ENCODE measurements at places on chromosomes 3 and 15.
A peak's percentile ranks its signal among the peaks of the same experiment; 100 is the strongest.

- no peak for DNase-seq
Observed at GRCh38 chr3:132597660-132598059, 590 bp downstream of the ACKR4 start.

DNA sequence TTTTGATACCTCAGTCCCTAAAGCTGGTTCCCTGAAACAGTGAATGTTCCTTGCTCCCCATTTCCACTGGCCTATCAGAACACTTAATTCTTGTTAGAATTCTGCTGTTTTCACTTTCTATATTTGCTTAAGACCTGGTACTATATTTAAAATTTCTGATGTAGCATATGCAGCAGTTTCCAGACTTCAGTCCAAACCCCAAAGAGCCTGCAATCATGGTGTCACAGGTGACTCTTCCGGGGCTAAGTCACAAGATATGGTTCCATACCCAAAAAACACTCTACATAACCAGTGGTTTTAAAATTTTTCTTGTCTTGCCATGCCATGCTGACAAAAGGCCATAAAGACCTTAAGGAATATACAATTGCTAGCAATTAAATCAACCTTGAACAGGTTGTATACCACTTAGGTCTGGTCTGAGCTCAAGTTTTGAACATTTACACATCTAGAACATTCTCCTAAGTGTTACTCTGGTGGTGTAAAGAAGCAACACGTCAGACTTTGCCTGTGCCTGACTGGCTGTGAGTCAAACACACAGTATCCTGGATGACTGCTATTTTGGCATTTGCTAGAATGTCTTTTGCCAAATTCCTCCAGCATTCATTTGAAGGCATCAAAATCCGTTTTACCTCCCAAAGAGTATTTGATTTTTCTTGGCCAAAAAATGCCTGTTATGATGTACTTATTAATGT lies 160.0 kb downstream of the FRMD5 start:
- no peak for DNase-seq

- no peak for DNase-seq
Observed at GRCh38 chr3:30169487-30169886, 436.9 kb upstream of the TGFBR2 start.

DNA sequence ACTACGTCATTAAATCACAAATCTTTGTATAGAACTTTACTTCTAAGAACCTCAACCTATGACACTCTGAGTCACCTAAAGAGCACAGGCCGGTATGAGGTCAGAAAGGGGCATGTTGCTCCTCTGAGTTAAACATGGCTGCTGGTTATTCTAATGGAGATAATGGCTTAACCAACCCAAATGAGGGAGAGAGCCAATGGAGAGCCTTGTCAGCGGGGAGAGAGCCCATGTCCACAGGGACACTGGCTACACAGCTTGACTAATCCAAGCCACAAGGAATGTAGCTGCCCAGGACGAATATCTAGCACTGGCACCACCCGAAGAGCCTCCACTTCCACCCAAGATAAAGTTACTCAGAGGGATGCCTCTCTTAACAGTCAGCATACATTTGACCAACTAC lies 77.0 kb upstream of the STAC start:
- no peak for DNase-seq

DNA sequence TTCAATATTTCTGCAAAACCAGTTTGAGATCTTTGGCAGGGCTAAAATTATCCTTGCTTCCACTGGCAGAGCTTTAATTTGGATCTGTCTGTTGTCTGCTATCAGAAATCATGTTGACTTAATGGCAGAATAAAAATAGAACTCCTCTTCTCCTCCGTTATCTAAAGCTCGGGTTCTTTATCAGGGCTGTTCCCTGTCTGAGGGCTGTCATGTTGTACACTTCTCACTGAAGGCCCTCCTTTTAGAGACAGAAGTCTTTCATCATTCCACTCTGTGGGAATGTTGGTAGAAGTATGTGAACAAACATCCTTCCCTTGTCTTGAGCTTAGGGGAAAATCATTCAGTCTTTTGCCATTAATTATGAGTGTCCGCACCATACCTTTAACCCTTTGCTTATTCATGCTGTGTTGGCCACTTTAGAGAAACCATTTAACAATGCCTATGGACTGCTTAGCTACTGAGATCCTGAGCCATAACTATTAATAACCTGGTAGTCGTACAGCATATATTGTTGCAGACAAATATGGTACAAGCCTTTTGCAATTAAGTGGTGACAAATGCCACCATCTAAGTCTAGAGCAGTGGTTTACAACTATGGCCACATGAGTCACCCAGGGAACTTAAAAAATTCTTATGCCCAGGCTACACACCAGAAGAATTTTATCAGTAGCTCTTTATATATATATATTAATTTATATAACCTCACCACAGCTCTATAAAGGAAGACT lies 226.0 kb upstream of the TPM1 start:
- DNase-seq = no peak

- DNase-seq = no peak
Observed at GRCh38 chr3:196218155-196218712, 1.9 kb downstream of the SLC51A start.

DNA sequence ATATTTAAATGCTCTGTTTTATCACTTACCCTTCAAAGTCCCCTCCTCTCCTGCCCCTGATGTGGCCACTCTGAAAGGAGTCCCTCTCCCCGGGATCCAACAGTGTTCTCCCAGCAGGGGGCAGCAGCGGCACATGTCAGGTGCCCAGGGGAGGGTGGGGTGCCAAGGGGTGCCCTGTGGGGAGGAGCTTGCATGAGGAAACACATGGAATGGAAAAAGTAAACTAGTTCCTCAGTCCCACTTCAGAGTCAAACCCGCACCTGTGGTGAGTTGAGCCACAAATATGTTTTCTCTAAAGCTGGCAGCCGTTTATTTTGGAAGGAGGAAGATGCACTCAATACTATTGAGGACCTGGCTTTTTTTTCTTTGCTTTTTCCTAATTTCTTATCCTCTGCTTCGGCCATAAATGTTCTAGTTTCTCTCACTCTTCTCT lies 30.1 kb upstream of the NRROS start:
- DNase-seq = peak; percentile 97

- DNase-seq = no peak
Observed at GRCh38 chr3:34067536-34068051, 269.2 kb downstream of the PDCD6IP start.

GRCh38 chr3:172750069-172750367 lies 508 bp upstream of the ECT2 start:
- DNase-seq = no peak

DNA sequence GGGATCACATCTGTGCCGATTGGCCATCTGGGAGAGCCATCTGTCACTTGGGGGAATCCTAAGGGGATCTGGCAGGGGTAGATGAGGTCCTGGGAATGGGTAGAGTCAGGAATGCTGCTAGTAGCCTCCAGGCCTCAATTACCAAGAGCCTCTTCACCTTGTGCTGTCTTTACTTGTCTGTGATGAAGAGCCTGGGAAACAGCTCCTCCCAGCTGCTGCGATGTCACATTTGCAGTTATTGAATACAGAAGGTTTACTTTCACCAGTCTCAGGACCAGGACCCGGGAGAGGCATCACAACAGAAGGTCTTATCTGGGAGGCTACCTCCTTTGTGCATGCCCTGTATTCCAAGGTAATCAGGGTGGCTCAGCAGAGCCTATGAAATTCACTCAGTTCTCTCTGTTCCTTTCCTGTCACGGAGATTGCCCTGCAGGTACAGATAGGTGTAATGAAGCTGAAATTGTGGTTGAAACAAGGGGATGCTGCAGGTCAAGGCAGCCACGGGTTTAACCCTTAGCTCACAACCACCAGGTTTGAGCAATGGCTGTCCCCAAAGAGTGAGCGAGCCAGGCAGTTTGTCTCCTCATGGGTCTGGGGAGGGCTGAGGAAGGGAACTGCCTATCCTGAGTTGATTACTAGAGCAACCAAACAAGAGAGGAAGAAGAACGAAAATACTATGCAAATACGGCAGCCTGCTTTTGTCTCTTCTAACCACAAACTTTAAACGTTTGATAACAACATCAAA lies 298.9 kb upstream of the RORA start:
- DNase-seq = no peak

GRCh38 chr3:71064956-71065763 lies 518.4 kb downstream of the FOXP1 start:
- DNase-seq = no peak

DNA sequence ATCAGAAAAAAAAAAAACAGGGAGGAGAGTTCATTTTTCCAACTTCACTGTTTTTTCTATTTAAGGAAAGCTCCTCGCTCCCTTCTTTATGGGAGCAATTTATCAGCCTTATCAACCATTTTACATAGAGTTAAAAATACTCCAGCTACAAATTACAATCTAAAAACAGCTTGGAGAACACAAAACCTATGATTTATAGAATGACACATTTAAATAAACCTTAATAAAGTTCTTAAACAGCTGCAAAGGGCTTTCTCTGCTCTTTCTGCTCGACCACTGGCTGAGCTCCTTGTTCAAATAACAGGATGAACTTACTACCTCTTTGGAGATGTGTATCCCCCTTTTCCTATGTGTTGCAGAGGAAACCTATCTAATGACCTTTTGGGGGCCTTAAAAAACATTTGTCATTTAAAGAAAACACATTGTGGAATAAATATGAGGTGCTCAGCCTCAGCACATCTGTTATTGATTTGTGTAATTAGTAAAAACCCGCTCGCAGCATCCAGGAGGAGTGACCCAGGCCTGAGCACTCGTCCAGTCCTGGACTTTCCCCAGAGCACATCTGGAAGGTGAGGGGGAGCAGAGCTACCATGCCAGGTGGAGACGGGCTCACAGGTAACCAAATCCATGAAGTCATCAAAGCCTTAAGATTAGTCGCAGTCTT lies 231.2 kb downstream of the ATP8B4 start:
- DNase-seq = no peak

GRCh38 chr15:83092309-83092976 lies 15.0 kb upstream of the TM6SF1 start:
- DNase-seq = no peak

DNA sequence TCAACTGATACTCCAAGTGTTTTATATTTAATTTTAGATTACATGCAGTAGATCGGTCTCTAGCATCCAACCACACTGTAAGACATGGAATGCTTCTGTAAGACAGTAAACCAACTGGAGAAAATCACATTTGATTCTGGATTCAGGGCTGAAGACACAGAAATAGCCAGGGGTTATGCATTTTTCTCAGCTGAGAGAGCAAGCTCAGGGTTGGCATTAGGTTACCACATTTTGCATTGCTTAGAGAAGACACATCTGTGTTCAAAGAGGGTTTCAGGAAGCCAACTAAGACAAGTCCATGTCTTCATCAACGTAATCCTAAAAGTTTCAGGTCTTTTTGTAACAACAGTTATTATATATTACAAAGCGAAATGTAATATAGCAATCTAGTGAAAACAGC lies 27.7 kb upstream of the UNC13C start:
- DNase-seq = no peak

GRCh38 chr3:42708611-42709151 lies 6.1 kb upstream of the HHATL start:
- DNase-seq = no peak

- no peak for DNase-seq
Observed at GRCh38 chr3:169147238-169148008, 516.1 kb downstream of the MECOM start.

GRCh38 chr15:65937476-65937875 lies 68.2 kb downstream of the RAB11A start:
- no peak for DNase-seq

GRCh38 chr3:7238565-7239295 lies 377.8 kb downstream of the GRM7 start:
- DNase-seq = no peak

DNA sequence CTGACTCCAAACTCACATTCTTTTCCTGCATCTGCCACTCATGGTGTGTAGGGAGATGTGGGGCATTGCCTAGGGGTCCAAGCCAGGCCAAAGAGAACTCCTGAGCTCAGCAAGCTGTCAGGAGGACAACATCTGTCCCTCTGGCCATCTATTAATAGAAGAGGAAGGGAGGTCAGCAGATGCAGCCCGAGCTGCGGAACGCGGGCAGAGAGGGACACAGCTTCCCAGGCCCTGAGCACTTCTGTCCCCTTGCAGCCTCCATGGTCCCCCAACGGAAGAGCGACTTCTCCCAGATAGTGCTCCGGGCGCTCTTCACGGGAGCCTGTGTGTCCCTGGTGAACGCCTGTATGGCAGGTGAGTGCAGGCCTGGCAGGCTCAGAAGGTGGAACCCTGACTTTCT lies 37.3 kb upstream of the PDE8A start:
- DNase-seq = no peak

GRCh38 chr15:64525828-64526530 lies 65.6 kb downstream of the ZNF609 start:
- no peak for DNase-seq

- no peak for DNase-seq
Observed at GRCh38 chr3:98058244-98058960, 23.3 kb upstream of the GABRR3 start.

- no peak for DNase-seq
Observed at GRCh38 chr15:50970524-50970923, 62.0 kb downstream of the AP4E1 start.

DNA sequence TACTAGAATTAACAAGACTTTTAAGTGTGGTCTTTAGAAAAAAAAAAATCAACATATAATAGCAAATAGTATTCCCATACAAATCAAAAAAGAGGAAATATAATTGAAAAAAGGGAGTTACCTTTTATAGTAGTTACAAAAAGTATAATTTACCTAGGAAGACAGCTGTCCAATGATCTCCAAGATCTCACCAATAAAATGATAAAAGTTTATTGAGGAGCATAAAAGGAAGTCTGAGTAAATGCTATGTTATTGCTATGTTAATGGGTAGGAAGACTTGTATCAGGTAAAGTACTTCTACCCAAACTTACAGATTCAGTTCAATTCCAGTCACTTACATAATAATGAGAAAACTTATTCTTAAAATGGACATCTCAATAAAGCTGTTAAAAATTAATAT lies 379.0 kb upstream of the TPM1 start:
- DNase-seq = no peak

- DNase-seq = no peak
Observed at GRCh38 chr3:67601919-67602608, 52.3 kb downstream of the SUCLG2 start.

- no peak for DNase-seq
Observed at GRCh38 chr3:169203631-169204550, 459.6 kb downstream of the MECOM start.

GRCh38 chr3:190361791-190362190 lies 26.2 kb upstream of the CLDN16 start:
- no peak for DNase-seq

- DNase-seq = no peak
Observed at GRCh38 chr3:156582532-156583183, 27.7 kb upstream of the SSR3 start.

DNA sequence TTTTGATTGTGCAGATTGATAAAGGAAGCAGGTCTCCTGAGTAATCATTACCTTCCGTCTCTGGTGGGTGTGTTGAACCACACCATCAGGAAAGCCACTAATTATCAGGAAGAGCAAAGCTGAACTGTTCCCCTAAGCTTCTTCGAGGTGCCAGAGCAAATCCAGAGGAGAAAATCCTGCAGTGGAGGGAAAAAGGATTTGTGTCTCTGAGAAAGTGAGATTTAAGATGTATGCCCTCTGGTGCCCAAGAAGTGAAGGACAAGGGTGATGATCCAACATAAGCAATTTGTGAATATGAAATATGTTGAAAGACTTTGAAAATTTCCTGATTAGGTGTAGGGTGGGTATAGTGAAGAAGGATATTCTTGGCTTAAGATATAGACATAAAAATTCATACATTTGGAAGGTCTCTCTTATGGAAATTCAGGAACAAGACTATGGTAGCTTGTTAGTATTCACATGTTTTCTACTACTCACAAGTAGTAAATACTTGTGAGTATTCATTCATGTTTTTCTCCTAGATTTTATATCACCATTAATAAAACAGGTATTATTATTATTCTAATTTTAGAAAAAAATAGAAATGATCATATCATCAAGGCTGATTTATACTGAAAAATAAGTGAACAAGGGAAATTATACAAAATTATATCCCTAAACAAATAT lies 34.8 kb downstream of the COMMD2 start:
- peak; percentile 16 for DNase-seq

Data from stimulated activated CD4-positive, alpha-beta T cell treated with anti-CD3 and anti-CD28 coated beads, Interleukin-2, amount 100 ng/mL, for 48 hours (primary cell).